ENCODE measurements at places on chromosomes 12 and 14.
A peak's percentile ranks its signal among the peaks of the same experiment; 100 is the strongest.

DNA sequence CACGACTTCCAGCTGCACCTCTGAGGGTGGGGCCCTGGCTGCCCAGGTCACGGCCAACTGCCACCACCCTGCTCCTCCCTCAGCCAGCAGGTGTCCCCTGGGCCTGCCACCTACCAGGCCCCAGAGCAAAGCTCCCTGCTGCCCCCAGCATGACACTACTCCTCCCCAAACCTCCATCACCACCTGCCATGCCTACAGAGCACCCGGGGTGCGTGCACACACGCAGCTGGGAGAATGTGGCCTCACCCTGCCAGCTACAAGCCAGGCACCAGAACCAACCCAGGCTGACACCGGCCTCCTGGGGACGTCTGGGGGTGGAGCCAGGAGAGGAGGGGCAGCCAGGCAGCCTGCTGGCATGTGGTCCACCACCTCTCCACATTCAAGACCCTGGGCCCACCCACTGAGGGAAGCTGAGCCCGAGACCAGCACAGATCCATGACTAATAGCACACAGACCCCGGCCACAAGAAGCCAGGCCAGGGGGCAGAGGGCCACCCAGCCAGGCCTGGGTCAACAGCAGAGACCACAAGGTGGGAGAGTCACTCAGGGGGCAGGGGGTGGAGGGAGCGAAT lies 3.4 kb downstream of the JAG2 start:
- DNase-seq = no peak

DNA sequence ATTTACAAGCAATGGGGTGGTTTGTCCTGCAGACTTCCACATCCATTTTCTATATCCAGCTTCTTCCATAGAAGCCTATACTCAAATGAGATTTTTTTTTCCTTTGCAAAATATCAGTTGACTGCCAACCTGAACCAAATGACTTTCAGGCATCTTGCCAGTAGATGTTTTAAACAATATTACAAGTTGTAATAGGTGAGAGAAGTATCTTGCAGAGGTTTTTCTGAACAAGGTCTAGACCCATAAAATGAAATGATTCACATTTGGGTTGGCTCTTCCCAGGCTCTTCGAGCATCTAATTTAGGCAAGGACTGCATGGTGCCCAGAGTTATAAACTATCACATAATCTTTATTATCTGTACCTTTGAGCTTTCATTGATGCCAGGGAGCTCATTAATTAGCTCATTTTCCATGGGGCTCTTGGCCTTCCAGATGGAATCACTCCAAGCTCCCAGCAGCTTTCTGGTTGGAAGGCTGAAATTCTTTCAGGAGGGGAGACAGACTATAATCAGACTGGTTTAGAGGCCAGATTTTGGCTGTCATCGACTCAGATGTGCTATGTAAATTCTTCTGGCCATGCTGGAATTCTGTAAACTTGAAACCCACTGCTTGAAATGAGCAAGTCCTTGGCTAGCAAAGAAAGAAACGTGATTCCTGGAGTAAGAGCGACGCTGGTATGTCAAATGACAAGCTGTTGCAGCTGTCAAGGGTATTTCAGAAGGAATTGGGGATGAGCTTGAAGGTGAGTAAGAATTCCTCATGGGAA lies 32.2 kb upstream of the DICER1 start:
- DNase-seq = no peak

- no peak for DNase-seq
Measured at GRCh38 chr14:86020841-86021240, 490.9 kb downstream of the FLRT2 start.

DNA sequence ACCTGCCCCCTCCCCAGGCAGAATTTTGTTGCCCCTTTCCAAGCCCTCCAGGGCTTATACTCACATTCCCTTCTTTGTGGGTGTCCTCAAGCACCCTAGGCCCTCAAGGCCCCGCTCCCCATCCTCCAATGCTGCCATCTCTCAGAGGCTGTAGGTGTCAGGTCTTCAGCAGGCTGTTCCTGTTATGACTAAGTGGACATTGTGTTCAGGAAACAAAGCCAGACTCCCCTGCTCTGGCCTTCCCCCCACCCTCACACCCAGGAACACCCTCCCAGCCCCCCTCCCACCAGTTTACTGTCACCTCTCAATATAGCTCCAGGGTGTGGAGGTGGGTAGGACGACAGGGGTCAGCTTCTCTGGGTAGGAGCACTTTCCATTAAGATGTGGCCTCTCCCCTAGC lies 1.4 kb upstream of the MYH6 start:
- DNase-seq = no peak

- no peak for DNase-seq
Measured at GRCh38 chr12:70659077-70659606, 21.9 kb upstream of the PTPRB start.

DNA sequence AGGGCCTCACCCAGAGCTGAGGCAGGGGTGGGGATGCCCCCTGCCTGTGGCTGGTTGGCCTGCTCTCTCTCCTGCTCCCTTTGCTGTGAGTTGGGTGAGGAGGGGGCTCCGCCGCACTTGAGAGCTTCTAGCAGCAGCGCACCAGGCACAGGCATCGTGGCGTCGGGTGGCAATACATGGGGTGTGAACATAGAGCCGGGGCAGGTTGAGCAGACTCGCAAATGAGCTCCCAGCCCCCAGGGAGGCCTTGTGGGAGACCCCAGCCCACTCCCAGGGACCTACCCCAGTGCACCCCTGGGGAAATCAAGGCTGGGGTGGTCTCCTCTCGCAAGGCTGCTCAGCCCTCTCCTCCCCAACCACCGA lies 54.5 kb downstream of the KIF26A start:
- DNase-seq = no peak

- no peak for DNase-seq
Measured at GRCh38 chr14:56874375-56874774, 64.1 kb upstream of the OTX2 start.

DNA sequence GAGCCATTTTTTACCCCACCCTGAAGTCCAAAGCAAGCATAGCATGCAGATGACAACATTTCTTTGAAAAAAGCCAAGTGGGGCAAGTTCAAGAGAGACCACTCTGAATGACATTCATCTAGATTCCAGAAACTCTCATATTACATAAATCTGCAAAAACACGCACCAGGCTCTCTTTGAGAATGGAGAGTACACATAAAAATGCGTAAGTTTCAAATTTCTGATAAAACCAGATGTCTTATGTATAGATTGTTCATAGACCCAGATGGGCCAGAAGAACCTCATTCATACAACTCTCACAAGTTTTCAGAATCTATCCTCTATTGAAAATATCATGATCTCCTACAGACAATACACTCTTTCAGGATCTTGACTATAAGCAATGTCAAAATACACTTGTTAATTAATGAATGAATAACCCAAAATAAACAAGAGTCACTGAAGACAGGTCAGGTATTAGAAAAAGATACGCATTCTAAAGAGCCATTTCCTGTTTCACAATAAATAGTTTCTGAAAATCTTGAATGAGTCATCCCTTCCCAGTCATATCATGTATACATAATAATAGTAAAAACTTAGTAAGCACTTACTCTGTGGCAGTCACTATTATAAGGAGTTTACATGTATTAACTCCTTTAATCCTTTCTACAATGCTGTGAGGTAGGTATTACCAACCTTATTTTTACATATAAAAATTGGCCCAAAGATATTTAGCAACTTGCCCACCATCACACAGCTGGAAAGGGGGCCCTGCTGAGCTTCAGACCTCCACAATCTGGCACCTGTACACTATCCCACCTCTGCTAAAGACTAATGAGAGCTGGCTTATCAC lies 72.0 kb downstream of the PPP2R5E start:
- no peak for DNase-seq

- no peak for DNase-seq
Measured at GRCh38 chr14:68824517-68825347, 31.9 kb upstream of the ZFP36L1 start.

- no peak for DNase-seq
Measured at GRCh38 chr12:81468206-81468605, 290.9 kb downstream of the PPFIA2 start.

GRCh38 chr14:73924337-73924736 lies 25.6 kb downstream of the FAM161B start:
- no peak for DNase-seq

GRCh38 chr14:103510724-103511693 lies 11.6 kb downstream of the CKB start:
- DNase-seq = no peak

- DNase-seq = no peak
Measured at GRCh38 chr12:75854681-75855309, 176.8 kb downstream of the PHLDA1 start.

GRCh38 chr12:54425702-54426101 lies 6.6 kb upstream of the ITGA5 start:
- no peak for DNase-seq

GRCh38 chr12:116759783-116760621 lies 21.9 kb downstream of the RNFT2 start:
- DNase-seq = peak; percentile 72

GRCh38 chr14:75406856-75407255 lies 21.0 kb upstream of the JDP2 start:
- no peak for DNase-seq

DNA sequence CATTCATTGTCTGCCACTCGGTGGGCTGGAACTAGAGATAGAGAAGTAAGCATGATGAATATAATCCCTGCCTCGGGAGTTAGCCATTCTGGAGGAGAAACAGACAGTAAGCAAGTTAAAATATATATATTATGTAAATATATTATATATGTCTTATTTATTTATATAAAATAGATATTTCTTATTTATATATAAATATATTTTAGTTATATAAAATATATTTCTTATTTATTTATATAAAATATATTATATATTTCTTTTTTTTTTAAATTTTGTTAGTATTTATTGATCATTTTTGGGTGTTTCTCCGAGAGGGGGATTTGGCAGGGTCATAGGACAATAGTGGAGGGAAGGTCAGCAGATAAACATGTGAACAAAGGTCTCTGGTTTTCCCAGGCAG lies 78.1 kb upstream of the TBX5 start:
- no peak for DNase-seq

- no peak for DNase-seq
Measured at GRCh38 chr14:104603711-104604401, 716 bp downstream of the TMEM179 start.

GRCh38 chr14:89452281-89452680 lies 35.2 kb upstream of the FOXN3 start:
- no peak for DNase-seq

All from activated CD8-positive, alpha-beta memory T cell treated with anti-CD3 and anti-CD28 coated beads for 24 hours (primary cell).